ENCODE measurements at places on chromosomes 3 and 15.
A peak's percentile ranks its signal among the peaks of the same experiment; 100 is the strongest.

GRCh38 chr3:96900031-96900430 lies 85.6 kb downstream of the EPHA6 start:
- DNase-seq: no peak

DNA sequence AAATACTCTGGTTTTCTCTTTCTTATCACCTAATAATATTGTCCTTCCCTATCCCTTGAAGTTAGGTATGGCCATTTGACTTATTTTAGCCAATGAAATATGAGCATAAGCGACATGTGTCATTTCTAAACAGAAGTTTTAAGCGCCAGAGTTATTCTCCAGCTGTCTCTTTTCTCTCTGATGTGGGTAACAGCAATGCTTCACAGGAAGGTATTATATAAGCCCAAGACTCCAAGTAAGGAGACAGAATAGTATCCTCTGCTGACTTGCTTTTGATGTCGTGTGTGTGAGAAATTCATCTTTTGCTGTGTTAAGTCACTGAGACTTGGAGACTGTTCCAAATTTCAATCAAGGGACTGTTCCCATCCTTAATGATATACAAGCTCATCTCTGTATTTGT lies 224.6 kb upstream of the NECTIN3 start:
- DNase-seq: no peak

GRCh38 chr3:127590282-127590592 lies 296 bp downstream of the TPRA1 start:
- DNase-seq: no peak

DNA sequence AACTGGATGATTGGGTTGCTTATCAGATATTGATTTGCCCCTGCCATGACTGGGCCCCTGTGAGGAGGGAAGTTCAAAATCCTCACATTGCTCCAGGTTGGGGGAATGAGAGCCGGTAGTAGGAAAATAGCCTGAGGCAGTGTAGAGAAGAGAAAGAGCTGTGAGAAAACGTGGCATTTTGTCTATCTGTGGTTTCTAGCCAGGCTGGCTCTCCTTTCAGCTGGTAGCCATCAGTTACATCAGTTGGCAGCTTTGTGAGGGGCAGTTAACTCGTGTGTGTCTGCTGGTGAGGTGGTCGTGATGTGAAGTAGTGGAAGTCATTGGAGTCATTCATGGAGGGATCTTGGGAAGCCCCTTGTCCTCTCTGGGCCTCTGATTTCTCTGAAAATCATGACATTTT lies 5.2 kb downstream of the ESYT3 start:
- no peak for DNase-seq

GRCh38 chr3:32347343-32348125 lies 44.1 kb upstream of the CMTM7 start:
- no peak for DNase-seq

GRCh38 chr3:29267226-29267625 lies 13.6 kb upstream of the RBMS3 start:
- no peak for DNase-seq

- DNase-seq: no peak
Observed at GRCh38 chr15:101852356-101852755, 40.4 kb downstream of the OR4F15 start.

- DNase-seq: no peak
Observed at GRCh38 chr3:124599147-124599765, 131.0 kb upstream of the UMPS start.

GRCh38 chr3:194688946-194689345 lies 3.3 kb downstream of the FAM43A start:
- DNase-seq: no peak

- peak; percentile 2 for DNase-seq
Observed at GRCh38 chr15:93997071-93997658, 234.2 kb upstream of the MCTP2 start.

Measured in T1000 (cell line).